Effector CD4-positive, alpha-beta T cell (primary cell): ENCODE measurements at places on chromosomes 7 and 10.

DNA sequence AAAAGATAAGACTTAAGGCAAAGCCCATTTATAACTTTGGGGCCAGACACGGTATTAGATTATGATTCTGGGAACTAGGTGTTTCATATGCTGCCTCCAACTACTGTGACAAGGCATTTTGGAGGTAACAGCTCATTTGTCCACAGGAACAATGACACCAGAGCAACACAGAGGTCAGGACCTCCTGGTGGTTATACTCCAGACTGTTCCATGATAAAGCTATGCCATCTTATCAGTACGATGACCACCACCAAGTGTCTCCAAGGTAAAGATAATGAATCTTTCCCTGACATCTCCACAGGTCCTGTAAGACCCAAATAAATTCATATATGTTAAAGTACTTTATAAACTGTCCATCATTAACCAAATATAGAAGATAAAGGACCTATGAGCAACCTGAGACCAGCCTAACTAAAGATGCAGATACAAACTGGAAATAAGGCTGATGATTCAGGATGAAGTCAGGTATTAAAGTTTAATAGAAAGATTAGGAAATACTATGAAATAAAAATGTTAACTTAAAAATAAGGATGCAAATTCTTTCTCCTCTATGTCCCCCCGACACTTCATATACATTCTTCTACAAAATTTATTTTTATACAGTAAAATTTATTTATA, 26.2 kb downstream of the CUL2 start:
- no peak for DNase-seq

- DNase-seq = no peak
Measured at GRCh38 chr7:124124201-124124600, 91.3 kb upstream of the TMEM229A start.

- DNase-seq = no peak
Measured at GRCh38 chr7:2072042-2072441, 160.7 kb downstream of the MAD1L1 start.

DNA sequence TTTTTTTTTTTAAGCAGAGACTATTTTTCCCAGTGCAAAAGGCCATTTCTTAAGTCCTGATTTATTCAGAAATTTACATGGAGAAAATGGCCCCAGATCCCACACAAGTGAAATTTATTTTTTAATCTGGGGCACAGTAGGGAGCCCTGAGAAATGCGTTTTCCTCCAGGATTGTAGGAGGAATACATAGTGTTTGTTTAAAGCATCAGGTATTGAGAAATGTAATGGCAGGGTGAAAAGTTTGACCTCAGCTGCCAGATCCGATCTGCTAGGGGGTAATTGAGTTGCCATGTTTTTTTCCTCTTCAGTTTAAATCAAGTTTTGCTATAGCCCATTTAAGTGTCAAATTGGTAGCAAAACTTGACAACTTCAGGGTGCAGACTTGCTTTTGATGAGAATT, 110.0 kb downstream of the LRMDA start:
- DNase-seq = no peak

DNA sequence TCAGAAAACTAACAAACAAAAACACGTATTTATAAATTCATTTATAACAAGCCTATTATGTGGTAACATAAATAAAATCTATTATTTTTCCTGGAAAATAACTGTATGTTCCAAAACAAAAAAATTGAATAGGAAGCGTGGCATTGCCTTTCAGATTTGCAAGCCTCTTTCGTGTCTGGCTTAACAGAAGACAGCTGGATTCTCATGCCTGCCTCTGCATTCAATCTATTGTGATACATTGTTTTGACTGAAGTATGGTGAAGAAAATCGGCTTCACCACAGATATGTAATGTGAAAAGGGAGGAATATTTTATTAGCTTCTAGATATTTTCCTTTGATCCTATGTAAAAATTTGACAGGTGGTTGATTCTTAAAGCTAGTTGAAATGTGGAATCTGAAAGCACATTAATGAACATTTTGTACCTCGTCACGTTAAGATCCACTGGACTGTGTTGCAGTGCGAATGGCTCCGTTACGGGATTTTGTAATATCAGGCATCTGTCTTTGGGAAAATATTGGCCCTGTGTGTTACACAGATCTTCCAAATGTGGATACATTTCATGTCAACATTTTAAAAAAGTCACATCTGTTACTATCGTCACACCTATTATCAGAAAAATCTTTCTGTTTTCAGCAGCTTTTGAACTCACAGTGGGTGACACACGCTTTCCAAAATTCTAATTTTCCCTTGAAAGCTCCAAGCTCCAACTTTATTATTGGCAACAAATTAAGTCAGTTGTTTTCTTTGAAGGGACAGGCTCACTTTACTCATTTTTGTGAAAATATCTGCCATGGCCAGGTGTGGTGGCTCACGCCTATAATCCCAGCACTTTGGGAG, 26.2 kb downstream of the PALD1 start:
- no peak for DNase-seq
